ENCODE measurements at places on chromosomes 3 and 15.

DNA sequence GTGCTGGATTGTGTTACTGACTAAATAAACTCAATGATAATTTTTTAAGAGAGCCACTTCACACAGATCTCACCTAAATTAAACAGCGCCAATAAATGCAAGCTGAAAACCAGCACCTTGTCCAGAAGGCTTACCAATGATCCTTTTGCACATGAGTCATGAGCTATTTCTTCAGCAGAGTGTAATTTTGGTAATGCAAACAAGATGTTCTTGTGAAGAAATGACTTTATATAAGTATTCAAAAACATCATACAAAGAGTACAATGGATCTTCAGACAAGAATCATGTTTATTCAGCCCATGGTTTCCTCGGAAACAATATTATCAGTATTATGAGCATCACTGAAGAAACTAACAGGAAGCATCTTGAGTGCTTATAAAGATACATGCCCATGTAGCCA, 263.8 kb upstream of the UBE2E2 start:
- DNase-seq, result no peak

DNA sequence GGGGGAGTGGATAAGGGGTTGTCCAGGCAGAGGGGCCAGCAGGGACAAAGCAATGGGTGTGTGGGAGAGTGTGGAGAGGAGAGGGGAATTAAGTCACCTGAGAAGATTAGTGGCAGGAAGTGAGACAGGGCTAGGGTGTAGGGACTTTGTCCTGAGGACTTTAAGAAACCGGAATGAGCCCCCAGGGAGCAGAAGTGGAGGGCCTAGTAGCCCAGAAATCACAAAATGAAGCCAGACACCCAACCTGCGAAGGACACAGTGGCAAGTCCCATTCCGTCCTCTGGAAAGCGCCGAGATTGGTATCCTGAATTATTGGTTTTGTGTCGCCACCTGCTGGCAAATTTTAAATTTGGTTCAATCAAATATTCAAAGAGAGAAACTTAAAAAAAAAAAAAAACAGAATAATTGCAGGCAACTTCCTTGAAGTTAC, 78.0 kb upstream of the SLC25A36 start:
- peak; percentile 55 for DNase-seq

GRCh38 chr3:43343185-43343584, 56.8 kb downstream of the SNRK start:
- no peak for DNase-seq

- no peak for DNase-seq
These were observed 159.7 kb downstream of the POLR2M start for GRCh38 chr15:57866149-57866736.

GRCh38 chr15:78320183-78320582, 20.0 kb upstream of the CRABP1 start:
- no peak for DNase-seq

DNA sequence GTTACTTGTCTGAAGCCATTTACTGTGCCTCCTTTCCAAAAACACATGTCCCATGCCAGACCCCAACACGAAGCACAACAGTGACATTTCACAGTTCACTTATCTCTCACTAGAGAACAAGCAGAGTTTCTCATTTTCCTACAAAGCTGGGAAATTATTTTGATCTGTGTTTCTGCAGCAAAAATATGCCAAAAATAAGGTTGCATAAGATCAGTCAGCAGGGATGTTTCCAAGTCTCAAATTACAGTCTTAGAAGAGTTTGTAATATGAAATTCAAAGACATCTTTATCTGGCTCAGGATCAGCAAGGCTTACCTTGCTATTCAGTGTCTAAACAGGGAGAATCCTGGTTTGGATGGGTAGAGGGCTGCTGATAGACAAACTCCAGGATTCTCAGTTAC, 75.5 kb downstream of the GJD2 start:
- no peak for DNase-seq

DNA sequence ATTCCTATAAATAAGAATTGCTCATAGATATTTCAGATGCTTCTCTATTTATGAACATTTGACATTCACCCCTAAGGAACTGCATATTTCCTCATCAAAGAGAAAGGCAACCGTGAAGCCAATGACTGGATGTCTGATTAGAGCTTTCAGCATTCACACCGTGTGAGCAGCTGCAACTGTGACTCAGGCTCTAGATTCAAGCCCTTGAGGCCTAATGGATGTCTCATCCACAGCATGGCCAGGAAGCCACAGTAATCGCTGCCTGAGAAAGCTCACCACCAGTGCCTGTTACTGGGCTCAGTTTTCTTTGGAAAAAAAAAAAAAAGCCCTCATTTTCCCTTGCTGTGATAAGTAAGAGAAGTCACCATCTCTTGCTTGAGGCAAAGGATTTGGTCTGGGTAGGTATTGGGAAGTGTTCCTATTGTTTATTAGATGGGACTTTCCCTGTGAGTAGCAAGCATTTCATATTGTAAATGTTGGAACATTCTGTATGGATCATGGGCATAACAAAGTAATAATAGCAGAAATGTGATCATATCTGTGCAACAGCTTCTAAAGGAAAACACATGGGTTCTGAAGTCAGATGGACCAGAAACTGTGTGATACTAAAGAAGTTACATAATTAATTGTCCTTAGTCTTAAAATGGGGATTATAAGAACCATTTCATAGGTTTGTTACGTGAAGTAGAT, 783.7 kb downstream of the AGBL1 start:
- DNase-seq, result no peak

DNA sequence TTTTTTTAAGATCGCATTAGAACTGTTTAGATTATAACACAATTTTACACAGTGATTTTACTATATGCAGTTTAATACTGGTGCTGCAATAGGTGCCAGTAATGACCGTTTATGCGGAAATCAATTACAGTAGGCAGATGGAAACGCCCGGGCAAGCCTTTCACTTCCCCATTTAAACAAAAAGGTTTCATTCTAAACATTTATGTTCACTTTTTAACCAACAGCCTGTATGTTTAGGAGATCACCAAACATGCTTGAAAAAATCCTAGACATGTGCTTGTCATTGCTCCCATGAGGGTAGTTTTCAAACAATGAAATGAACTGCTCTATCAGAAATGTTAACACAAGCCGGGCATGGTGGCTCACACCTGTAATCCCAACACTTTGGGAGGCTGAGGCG, 2.7 kb downstream of the BNIP2 start:
- DNase-seq, result no peak
